ENCODE measurements at places on chromosomes 7 and 10.
A peak's percentile ranks its signal among the peaks of the same experiment; 100 is the strongest.

DNA sequence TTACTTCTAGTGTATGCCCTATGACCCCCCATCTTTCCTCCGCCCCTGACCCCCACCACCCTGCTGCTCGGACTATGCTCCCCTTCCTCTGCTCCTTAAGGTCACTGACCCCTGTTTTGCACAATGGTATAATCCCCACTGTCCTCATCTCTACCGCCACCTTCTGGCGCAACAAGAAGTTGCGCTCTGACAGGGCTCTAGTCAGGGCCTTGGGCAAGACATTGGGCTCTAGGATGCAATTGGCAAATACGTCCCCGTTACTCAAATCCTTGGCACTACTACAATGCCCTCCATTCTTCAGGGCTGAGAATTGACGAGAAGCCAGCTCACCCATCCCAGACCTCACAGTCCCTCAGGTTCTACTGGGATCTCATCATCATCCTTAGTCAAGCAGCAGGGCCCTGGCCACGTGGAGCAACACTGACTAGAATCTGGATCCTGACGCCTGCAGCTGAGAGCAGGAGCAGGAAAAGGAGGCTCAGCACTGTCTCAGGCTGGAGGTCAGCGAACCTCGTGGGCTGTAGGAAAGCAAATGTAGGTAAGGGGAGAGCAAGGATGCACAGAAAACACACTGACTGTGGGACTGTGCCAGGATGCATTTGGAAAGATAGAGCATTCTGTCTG, 10.6 kb downstream of the LRIT2 start:
- DNase-seq = peak; percentile 64

DNA sequence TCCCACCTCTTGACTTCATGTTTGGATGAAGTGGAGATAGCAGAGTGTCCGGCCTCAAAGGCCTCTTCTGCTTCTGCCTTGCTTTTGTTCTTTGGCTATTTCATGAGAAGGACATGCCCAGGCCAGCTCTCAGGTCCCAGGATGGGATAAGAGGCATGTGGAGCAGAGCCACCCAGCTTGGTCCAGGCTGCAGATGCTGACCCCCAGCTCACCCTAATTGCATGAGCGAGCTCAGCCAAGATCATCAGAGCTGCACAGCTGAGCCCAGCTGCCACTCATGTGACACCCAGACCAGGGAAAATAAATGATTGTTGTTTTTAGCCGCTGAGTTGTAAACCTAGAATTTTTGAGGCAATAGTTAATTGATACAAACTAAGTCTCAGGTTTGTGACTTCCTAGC, 230.0 kb downstream of the PHF14 start:
- no peak for DNase-seq

GRCh38 chr10:51501396-51501795, 198.0 kb downstream of the CSTF2T start:
- DNase-seq = no peak

- no peak for DNase-seq
These were observed 102.4 kb downstream of the MDFIC start for GRCh38 chr7:115024276-115024675.

DNA sequence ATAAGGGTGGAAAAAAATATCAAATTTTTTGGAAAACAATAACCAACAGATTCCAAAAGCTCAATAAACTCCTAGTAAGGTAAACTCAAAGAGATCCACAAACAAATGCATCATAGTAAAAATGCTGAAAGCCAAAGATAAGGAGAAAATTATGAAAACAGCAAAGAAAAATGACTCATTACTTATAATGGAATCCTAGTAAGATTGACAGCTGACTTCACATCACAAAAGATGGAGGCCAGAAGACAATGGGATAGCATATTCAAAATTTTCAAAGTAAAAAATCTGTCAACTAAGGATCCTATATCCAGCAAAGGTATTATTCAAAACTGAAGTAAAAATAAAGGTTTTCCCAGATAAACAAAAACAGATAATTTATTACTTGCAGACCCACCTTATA, 183.4 kb upstream of the VIPR2 start:
- DNase-seq = no peak

DNA sequence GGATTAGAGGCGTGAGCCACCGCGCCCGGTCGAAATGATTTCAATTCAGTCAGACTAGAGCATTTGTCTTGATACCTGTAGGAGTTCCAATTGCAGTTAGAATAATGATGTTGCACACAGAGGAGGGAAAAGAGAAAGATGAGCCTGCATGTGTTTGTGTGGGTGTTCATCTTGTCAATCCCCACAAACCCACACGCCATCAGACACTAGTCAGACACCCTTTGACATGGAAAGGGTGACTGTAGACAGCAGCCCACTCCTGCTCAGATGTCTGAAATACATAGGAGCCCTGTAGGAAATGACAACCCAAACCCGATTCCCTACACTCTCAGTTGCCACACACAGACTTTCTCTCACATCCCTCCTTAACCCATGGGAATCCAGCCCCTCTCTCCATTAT, 92.0 kb downstream of the ABLIM1 start:
- DNase-seq = no peak

GRCh38 chr10:86815035-86815617, 58.7 kb downstream of the BMPR1A start:
- no peak for DNase-seq

DNA sequence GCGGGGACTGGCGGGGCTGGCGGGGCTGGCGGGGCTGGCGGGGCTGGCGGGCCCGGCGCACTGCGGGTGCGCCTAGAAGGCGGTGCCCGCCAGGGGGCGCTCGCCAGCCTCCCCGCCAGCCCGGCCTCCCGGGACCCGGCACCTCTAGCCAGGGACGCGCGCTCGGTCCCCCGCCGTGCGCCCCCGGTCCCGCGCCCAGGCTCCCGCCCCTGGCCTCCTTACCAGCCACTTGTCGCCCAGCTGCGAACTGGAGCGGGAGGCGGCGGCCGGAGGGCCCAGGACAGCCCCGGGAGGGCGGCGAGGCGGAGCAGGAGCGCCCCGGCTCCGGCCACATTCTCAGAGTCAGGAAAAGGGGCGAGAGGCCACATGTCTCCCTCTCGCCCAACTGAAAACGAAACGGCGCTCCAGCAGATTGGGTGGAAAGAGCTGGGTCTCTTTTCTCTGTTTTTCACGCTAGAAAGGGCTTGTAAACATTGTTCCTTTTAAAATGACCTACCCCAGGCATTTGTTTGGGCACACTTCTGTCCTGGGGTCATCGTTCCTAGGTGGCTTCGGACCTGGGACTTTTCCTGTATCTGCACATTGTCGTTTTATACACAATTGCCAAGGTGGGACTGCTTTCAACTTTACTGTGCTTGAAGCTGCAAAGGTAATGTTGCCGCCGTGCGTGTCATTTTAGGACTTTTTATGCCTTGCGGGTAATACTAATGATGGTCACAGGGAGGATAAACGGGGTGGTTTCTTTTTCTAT, 378 bp upstream of the PRKCQ start:
- DNase-seq = peak; percentile 85

DNA sequence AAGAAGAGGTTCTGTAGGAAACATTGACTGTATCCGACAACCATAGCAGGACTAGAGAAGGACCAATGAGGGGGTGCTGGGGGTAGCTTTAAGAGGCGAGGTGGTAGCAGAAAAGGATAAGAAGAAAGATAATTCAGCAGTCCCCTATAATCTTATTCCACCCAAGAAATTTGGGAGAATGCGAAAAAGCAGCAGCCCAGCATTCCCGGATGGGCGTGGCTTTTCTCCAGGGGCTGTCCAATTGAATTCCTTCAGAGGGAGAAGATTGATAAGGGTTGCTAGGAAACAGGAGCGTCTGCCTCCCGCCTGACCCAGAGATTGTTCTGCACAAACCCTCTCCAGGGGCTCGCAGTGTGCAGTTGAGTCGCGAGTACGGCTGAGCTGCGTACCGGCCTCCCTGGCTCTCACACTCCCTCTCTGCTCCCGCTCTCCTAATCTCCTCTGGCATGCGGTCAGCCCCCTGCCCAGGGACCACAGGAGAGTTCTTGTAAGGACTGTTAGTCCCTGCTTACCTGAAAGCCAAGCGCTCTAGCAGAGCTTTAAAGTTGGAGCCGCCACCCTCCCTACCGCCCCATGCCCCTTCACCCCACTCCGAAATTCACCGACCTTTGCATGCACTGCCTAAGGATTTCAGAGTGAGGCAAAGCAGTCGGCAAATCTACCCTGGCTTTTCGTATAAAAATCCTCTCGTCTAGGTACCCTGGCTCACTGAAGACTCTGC, at the start of gene GRM3:
Gene GRM3 (plus strand): TSS at position 349 of the 721 bp plus-strand sequence. CDS start 121,237 bp downstream, outside the sequence.
- DNase-seq = peak; percentile 21

- DNase-seq = no peak
These were observed 37.9 kb upstream of the ABCB5 start for GRCh38 chr7:20577441-20578071.

- no peak for DNase-seq
These were observed 74.6 kb downstream of the CUL1 start for GRCh38 chr7:148773334-148773733.

GRCh38 chr7:104160375-104160774, 47.4 kb downstream of the ORC5 start:
- DNase-seq = no peak

GRCh38 chr7:94654783-94655125, 1.2 kb downstream of the SGCE start:
- DNase-seq = no peak

GRCh38 chr7:47183862-47184590, 397.9 kb downstream of the TNS3 start:
- DNase-seq = no peak

GRCh38 chr10:101157756-101158458, 26.8 kb downstream of the TLX1 start:
- no peak for DNase-seq

- no peak for DNase-seq
These were observed 87.1 kb downstream of the DYNC1I1 start for GRCh38 chr7:95859429-95859828.

GRCh38 chr10:12782537-12782936, 219.0 kb downstream of the CCDC3 start:
- peak; percentile 77 for DNase-seq

DNA sequence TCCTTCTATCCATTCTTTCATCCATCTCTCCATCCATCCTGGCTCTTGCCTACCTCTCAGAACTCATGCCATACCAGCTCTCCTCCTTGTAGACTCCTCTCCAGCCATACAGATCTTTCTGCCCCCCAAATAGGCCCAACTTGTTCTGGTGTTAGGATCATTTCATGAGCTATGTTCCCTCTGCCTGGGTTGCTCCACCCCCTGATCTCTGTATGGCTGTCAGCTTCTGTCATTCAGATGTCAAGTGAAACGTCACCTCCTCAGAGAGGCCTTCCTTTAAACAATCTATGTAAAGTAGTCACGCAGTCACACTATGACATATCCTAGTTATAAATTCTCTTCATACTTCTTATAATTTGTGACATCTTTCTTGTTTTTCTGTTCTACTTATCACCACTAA, 42.3 kb upstream of the PNLIPRP3 start:
- no peak for DNase-seq

GRCh38 chr10:42304341-42304740, 334.0 kb downstream of the ZNF33B start:
- DNase-seq = no peak

DNA sequence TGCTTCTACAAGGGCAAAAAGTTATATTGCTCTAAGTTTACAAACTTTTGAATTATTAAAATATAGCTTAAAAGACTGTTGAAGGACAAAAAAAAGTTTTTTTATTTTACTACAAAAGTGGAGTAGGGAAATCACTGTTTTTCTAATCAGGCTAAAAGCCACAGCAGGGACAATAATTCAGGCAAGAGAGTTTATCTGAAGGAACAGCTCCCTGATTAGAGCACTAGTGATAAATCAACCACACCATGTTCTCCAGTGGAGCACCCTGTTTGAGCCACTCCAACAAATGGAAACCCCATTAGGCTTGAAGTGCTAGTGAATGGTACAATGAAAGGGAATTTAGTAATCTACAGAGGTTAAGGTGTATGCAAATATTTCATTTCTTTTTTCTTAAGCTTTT, 357.1 kb downstream of the SEMA3D start:
- DNase-seq = no peak

GRCh38 chr7:87590578-87590977, 10.1 kb downstream of the ABCB1 start:
- DNase-seq = no peak

DNA sequence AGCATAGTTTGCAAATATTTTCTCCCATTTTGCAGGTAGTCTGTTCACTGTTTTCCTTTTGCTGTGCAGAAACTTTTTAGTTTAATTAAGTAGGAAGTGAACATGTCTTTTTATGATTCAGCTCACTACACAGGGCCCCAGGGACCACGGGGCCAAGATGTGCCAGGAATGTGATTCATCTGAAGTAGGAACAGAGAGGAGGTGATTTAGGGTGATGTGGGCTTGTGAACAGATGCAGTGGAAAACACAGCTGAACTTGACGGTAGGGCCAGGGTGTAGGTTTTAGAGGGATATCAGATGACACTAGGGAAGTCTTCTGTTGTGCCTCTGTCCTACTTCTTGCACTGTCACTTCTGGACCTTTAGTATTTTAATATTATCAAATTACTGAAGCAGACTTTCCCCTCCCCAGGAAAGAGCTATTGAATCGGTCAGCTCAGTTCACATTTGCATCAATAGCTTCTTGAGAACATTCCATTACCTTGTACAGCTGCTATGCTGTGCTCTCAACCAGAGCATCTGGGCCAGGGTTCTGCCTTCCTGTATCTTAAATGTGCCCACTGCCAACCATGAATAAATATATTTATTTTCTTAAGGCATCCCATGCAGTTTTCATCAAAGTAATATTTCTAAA, 96.9 kb downstream of the OSBPL3 start:
- DNase-seq = no peak

DNA sequence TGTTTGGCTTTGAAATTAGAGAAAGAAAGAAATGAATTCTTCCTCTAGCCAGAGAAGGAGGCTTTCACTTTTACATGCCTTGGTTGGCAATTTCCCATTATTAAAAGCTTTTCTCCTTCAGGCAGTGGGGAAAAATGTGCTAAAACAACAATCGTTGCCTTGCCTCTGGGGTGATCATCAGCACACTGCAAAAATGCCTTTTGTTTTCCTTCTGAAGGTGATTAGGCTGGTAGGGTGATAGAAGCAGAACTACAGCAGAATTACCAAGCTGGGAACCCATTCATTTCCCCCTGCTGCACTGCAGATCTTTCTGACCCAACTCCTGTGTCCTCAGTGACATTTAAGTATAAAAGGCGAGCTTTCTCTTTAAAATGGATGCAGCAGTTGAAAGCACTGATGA, 22.2 kb downstream of the ANK3 start:
- peak; percentile 25 for DNase-seq

GRCh38 chr10:17888189-17888588, 63.5 kb upstream of the SLC39A12 start:
- DNase-seq = no peak

GRCh38 chr10:21314906-21315644, 210.4 kb downstream of the SKIDA1 start:
- peak; percentile 47 for DNase-seq
